ENCODE measurements at places on chromosomes 3 and 15.

DNA sequence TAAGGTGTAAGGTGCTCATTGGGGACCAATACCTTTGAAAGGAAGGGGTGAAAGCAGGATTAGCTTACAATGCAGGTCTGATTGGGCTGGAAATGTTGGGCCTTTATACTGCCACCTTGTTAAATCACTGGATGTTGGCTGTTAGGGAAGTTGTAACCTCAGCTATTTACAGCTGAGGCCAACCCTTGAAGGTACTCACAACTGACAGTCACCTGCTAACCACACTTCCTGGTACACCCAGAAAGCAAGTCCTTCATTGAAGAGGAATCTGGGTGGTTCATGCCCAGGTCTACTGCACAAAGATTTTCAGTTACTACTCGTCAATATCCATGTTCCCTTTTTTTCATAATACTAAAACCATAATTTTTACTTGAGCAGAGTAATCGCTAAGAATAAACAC is 65.4 kb upstream of the CLDN18 start:
- no peak for DNase-seq

- no peak for DNase-seq
Observed at GRCh38 chr15:81484086-81484955, 110.3 kb upstream of the TMC3 start.

DNA sequence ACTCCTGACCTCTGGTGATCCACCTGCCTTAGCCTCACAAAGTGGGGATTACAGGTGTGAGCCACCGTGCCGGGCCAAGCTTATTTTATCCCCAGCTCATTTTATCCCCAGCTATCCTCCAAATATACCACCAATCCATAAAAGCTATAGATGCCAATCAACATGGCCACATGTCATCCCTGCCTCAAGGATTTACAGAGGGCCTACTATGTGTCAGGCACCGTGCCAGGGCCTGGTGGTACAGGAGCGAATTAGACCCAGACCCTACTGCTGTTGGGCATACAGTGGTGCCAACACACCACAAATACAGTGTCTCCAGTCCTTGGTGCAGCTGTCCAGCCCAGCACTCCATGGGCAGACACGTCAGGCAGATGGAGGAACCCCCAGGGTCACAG is 73.4 kb downstream of the SCN5A start:
- DNase-seq = no peak

GRCh38 chr3:9916734-9917680 is at the start of gene IL17RC:
IL17RC (plus strand) TSS chr3:9917098; CDS start chr3:9917316, 218 bp downstream.
- DNase-seq = no peak

DNA sequence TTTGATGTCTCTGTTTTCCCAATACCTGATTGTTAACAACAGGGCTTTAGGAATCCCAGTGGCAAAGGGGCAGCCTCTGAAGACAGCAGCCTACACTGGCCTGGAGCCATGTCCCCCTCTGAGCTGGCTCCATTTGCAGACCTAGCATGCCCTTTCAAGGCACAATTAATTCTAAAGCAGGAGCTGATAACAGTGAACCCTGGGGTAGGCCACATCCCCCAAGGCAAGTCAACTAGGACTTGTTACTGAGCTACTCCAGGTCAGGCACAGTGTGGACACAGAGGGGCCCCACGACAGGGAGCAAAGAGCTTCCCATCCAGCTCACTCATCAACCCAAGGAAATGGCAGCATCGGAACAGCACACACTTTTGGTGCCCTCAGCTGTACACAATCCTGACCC is 51.9 kb downstream of the SPSB4 start:
- DNase-seq = no peak

DNA sequence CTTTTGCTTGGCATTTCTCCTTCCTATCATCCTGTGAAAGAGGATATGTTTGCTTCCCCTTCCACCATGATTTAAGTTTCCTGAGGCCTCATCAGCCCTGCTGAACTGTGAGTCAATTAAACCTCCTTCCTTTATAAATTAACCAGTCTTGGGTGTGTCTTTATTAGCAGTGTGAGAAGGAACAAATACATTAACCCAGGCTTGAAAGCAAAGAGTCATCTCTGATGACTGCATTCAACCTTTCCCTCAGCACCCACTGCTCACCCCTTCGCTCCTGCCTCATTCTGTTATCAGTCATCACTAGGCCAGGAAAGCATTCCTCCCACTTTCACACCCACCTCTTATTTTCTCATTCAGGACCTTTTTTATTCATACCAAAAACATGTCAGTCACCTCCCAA is 59.6 kb upstream of the CASR start:
- DNase-seq = no peak

GRCh38 chr15:78761020-78761419 is 50.2 kb downstream of the ADAMTS7 start:
- no peak for DNase-seq

GRCh38 chr3:153744889-153745288 is 376.3 kb upstream of the ARHGEF26 start:
- DNase-seq = no peak

DNA sequence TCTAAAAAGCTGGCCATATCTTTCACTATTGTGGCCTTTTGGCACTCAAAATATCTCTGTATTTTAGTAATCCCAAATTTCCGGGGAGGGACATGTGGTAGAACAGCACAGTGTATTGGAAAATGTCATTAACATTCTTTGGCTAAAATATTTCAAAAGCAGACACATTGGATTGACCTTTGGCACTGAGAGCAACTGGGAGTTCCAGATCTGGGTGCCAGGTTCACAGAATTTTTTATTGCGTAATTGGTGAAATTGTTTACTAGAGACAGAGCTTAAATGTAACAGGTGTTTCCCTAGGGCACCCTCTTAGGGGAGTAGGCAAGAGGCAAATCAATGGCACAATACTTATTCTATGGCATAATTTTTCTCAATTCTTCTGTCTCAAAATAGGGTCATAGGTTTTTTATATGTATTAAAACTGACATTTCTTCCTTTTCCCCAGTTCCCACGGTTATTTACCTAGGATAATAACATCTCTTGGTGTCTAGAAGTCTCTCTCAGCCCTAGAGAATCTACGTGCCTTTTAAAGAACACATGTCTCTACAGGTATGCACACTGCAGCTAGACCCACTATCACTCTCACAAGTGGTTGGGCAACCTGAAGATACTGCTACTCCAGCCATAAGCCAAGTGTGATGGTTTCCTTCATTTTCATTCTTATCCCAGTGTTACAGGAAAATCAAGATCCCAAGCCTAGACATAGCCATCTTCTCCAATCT is 10.6 kb downstream of the RBMS3 start:
- no peak for DNase-seq

GRCh38 chr3:160129459-160130061 is 95.7 kb upstream of the C3orf80 start:
- DNase-seq = no peak

GRCh38 chr3:172701751-172702150 is 9.1 kb downstream of the NCEH1 start:
- no peak for DNase-seq

- DNase-seq = no peak
Observed at GRCh38 chr3:184157206-184157605, 2.0 kb downstream of the DVL3 start.

- DNase-seq = no peak
Observed at GRCh38 chr15:29704950-29705597, 117.2 kb downstream of the TJP1 start.

DNA sequence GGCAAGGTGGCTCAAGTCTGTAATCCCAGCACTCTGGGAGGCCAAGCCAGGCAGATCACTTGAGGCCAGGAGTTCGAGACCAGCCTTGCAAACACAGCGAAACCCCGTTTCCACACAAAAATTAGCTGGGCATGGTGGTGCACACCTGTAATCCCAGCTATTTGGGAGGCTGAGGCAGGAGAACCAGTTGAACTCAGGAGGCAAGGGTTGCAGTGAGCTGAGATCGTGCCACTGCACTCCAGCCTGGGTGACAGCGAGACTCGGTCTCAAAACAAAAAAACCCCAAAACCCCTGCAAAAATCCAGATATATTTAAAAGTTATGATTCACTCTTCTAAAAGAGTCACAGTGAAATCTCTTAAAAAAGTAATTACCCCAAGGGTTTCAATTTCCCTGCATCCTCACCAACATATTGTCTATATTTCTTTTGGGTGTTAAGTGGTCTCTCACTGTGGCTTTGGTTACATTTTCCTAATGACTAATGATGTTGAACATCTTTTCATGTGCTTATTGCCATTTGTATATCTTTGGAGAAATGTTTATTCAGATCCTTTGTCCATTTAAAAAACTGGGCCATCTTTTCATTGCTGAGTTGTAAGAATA is 73.2 kb upstream of the UBP1 start:
- no peak for DNase-seq

- no peak for DNase-seq
Observed at GRCh38 chr3:122681284-122681973, 790 bp downstream of the PARP14 start.

- DNase-seq = no peak
Observed at GRCh38 chr3:177333533-177334520, 136.5 kb upstream of the TBL1XR1 start.

GRCh38 chr15:70064441-70064840 is 33.3 kb downstream of the TLE3 start:
- no peak for DNase-seq

DNA sequence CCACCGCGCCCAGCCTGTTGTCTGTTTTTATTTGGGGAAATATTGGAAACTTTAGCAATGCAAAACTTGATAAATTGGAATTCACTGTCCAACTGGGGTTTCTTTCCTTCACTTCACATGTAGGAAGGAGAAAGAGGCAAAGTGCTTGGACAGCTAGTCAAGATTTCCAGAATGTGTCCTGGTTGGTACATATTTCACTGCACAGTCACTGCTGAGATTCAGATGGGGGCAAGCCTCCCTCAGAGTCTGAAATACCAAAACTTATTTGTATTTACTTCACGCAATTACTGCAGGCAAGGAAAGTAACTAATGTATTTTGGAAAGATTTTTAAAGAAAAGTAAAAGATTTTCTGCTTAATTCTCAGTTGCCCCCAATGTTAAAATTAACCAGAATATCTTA is 21.0 kb downstream of the LRRC31 start:
- DNase-seq = no peak

DNA sequence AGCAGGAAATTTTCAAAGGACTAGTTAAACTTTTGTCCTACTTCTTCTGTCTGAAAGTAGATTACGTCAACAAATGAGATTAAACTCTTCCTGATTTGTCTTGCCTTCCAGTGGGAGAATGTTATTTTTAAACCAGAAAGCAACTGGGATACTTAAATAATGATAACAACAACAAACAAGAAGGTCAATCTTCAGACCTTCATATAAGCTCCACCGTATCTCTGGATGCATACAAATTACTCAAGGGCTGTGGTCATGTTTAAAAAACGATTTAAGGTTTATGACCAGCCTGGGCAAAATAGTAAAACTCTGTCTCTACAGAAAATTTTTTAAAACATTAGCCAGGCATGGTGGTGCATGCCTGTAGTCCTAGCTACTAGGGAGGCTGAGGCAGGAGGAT is 145.3 kb upstream of the NPHP3 start:
- no peak for DNase-seq

- no peak for DNase-seq
Observed at GRCh38 chr3:156010829-156011228, 109.5 kb upstream of the KCNAB1 start.

DNA sequence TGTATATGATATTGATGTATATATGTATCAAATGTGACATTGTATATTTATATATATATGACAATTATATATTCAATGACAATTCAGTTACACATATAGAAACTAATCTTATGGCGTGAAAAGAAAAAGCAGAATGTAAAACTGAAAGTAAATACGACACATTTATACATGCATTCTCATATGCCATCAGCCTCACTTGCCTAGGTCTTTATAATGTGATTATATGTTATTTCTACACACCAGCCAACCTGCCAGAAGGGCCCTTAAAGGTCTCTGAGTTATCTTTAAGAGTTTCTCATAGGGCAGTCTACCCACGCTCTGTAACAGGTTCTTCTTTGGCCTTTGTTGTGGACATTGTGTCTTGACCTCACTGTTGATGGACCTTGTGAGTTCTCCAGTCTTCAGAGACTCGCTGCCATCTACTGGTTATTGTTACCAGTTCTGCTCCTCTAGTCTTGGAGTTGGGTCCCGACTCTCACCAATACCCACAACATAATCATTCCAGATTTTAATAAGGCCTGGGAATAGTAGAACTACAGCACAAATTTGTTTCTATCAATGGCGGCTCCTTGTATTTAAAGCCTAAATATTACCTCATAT is 371.5 kb upstream of the GOLIM4 start:
- peak; percentile 17 for DNase-seq

DNA sequence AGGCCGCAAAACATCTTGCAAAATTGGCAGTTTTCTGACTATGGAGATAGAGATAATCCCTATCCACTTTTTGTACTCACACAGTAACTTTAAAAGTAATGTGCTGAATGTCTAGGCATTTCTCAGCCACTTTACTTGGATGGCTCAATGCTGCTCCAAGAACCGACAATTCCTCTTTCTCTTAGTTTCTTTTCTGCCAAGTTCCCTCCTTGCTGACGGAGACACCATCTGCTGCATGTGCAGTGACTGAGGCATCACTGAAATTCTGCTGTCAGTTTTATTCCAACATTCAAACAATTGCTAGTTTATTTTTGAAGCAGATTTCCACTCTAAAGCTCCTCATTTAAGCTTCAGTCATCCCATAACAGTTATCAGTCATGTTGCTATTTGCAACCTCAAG is 116.0 kb upstream of the RBMS3 start:
- DNase-seq = no peak

DNA sequence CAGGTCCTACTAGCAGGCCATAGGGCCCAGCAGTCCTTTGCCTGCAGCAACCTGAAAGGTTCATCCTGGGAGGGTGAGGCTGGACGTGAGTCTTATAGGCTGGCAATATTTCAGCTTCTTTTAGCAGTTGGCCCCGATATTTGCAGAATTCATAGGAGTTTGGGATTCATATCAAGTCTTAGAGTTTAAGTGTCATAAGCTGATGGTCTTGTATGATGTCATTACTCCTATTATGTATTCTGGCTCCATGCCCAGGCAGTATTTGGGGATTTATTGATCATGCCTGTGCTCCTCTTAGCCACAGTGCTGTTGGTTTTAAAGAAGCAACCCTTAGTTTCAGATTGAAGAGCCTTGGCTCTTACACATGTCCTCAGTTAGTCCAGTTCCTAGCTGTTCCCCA is 41.3 kb upstream of the POLR2M start:
- no peak for DNase-seq

DNA sequence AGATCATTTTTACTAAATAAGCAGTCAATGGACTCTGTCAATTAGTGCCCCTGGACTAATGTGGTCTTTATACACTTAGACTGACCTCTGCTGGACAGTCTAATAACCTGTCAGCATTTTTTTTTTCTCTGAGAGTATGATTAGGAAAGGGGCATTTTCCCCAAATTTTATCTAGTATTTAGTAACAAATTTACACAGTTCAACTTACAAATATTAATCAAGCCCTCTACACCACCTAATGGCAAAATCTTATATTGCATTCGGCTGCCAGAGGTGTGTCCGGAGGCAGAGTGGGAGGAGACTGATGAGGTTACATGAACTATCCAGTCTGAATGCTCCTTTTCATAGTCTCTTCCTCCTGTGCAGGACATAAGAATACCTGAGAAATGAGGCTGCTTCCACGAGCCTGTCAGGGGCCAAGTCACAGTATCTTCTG is 36.0 kb upstream of the COLQ start:
- peak; percentile 17 for DNase-seq

- no peak for DNase-seq
Observed at GRCh38 chr3:112011376-112011940, 12.7 kb downstream of the TAGLN3 start.

Measured in neuronal stem cell (in vitro differentiated cells).